ENCODE measurements at places on chromosomes 1 and 21. TPM values are rescaled to one million over a fixed set of nuclear protein-coding genes. Genes with fewer than 3 reads are reported as not detected.

- DNase-seq = no peak
Measured at GRCh38 chr1:214664651-214665433, 61.8 kb downstream of the CENPF start.

DNA sequence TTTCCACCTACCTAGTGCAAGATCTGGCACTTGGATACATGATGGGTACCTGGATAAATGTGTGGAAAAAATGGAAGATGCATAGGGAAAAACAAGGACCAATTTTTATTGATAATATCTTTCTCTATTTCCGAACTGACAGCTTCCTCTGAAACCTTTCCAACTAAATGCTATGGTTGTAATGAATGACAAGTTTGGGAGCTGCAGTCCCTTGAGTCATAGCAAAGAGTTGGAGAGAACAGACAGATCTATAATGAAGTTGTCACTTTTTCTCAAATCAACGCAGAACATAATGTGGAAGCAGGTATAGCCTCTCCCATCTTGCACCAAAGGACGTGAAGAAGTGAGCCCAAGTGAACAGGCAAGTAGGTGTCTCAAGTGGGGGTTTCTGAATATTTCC is 296.5 kb upstream of the KAZN start:
- no peak for DNase-seq

- DNase-seq = no peak
Measured at GRCh38 chr21:15007716-15008296, 57.0 kb downstream of the NRIP1 start.

DNA sequence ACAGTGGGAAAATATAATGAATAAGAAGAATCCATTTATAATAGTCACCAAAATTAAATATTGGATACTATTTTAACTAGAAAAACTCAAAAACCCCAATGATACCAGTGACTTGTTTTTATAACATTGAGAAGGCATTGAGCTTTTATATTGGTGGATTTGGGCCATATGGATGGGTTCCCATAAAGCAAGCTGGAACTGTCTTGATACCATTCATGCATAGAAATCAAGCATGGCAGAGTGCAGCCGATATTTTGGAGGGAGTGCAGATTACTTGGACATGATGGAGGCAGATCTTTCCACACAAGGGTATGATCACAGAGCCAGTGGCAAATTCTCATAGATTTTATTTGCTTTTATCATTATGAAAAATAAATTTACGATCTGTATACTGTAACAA is 3.8 kb upstream of the RWDD3 start:
- no peak for DNase-seq

- no peak for DNase-seq
Measured at GRCh38 chr1:41889506-41890414, 29.0 kb downstream of the HIVEP3 start.

DNA sequence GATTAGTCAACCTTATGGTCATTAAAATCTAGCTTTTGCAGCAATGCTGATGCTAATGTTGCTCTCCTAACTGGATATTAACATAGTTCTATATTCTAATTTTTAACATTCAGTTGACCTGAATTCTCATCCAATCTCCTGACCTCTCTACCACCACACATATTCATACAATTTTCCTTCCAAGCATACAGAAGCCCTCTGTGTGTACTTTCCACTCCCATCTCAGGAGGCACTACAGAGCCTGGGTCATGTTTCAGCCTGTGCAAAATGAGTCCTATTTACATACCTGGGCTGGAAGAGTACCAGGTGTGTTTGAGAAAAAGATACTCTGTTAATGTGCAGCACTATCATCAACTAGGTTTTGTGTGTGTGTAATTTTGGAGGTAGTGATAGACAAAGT is 486.3 kb downstream of the NEGR1 start:
- DNase-seq = no peak

DNA sequence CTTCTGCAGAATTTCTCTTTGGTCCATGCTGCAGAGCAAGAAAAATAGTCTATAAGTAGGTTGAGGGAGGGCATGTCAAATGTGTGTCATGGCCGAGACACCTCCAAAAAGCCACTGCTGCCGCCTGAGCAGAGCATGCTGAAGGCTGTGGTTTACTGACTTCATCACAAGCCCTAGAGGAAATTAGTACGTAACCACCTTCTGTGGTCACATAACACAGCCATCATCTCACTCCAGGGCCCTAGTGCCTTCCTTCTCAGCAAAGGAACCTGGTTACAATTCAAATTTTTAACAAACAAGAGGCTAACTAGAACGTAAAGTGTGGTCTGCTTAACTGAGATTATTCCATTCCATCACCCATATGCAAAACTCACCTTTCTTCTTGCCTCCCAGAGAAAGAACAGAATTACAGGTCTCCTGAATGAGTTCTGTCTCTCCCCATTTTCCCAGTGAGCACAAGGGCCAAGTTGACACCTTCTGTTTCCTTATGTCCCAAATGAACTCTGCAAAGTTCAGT is at the start of gene PTPN22:
TSS of gene PTPN22 (minus strand) at position 116 of the 517 bp plus-strand sequence.
- no peak for DNase-seq

- no peak for DNase-seq
Measured at GRCh38 chr1:12532405-12533315, 85.3 kb downstream of the DHRS3 start.

DNA sequence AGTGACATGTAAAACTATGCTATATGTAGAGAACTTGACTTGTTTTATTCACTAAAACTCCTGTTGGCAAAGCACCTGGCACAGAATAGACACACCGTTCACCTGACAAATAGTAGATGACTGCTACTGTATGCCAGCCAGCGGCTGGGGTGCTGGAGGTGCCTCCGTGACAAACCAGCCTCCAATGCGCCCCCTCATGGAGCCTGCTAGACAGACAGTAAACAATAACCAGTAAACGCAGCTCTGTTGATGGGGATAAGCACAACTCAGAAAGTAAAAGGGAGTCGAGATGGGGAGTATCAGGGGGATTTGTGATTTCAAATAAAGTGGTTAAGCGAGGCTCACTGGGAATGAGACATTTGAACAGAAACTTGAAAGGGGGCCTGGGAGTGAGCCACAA is 107.2 kb downstream of the PRDM2 start:
- DNase-seq = no peak

CHRNB2 gene
- polyA plus RNA-seq = 0.43 TPM

OPTC gene
- polyA plus RNA-seq = not detected

NT5C1A gene
- polyA plus RNA-seq = not detected

OR2L13 gene
- not detected for polyA plus RNA-seq

CLCA4 gene
- polyA plus RNA-seq = not detected

CDC20 gene
- 51.7 TPM for polyA plus RNA-seq

Measured in renal cortex interstitium (tissue), 15 donors.